ENCODE measurements at places on chromosomes 7 and 10.

DNA sequence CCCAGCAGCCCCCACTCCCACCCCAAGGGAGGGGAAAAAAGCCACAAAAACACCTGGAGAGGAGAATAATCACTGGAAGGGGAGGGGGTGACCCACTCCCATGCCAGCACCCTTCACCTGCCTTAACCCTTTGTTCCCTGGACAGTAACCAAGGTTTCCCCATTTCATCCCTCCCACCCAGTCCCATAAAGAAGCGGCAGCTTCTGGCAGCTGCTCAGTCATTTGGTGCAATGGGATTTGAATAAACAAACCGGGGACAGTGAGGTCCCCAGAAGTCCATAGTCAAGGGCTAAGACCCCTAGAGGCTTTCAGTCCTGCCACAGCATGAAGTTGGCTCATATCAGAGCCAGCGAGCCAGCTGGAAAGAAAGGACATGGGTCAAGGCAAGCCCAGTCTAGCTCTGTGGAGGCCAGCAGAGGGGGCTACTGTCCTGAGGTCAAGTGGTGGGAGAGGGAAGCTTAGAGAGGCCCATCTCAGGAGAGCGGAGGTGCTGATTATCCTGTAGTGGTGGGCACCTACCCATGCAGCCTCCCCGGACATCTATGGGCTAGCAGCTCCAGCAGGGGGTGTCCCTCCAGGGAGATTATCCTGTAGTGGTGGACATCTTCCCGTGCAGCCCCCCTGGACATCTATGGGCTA lies 58.9 kb upstream of the LBX1 start:
- no peak for DNase-seq

- no peak for DNase-seq
Observed at GRCh38 chr7:130299866-130300265, 6.9 kb downstream of the CPA4 start.

- no peak for DNase-seq
Observed at GRCh38 chr7:74006451-74007241, 21.3 kb upstream of the ELN start.

DNA sequence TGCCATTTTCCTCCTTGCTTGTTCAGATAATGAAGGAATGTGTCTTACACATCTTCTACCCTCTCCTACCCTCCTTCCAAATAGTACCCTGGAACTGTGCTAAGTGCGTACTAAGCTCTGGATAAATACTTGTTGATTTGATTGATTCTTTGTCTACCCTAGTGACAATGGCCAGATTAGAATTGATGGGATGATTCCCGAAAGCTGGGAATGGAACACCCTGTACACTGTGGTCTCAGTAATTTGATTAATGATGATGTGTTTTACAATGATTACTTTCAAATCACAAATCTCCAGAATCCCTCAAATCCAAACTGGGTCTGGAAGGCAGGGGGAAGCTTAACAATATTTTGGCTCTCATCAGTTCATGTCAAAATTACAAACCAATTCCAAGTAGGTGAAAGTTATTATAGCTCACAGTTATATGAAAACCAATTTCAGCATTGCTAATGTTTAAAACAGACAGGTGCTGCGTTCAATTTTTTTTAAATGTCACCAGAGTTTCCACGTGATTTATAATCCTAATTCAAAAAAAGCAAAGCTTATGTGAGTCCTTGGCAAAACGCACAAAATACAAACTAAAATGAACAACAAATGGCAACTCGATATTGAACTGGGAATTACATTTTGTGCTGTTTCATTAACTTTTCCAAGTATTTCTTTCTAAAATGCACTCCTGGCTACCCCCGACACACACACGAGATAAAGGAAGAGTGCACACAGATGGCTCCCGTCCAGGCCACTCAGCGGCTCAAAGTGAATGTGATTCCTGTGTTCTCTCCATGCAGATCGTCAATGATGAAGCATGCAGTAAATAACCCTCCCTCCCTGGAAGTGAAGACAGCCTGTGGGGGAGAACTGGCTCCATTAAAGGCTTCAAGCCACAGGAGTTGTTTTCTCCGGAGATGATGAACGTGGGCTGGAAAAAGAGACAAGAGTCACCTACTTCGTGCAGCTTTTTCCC lies 21.7 kb upstream of the ADRB1 start:
- peak; percentile 78 for DNase-seq

- DNase-seq, result no peak
Observed at GRCh38 chr7:1137517-1138167, 22.4 kb downstream of the ZFAND2A start.

DNA sequence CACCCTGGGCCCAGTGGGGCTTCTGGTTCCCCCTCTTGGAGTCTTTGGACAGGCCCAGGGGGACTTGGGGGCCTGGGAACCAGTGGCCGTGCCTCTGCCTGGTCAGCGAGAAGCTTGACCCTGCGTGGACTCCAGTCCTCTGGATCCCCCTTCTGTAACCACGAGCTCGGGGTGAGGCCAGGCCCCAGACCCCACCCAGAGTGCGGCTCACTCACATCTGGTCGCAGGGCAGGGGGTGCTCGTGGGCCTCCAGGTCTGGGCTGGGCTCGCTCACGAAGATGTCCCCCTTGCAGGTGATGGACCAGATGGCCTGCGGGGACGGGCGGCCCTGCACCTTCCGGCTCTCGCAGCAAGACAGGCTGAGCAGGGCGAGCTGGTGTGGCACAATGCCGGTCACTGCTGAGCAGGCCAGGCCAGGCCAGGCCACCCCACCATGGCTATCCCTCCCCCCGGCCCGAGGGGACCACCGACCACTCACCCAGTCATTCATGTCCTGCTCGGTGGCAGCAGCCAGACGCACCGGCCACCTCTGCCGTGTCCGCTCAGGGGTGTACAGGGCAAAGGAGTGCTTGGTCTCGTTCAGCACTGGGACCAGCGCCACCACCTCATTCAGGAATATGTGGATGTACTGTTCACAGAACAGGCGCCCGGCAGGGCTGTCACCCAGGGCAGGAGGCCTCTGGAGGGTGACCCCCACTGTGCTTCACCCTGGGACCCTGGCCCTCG lies 19.7 kb downstream of the BHLHA15 start:
- DNase-seq, result no peak

DNA sequence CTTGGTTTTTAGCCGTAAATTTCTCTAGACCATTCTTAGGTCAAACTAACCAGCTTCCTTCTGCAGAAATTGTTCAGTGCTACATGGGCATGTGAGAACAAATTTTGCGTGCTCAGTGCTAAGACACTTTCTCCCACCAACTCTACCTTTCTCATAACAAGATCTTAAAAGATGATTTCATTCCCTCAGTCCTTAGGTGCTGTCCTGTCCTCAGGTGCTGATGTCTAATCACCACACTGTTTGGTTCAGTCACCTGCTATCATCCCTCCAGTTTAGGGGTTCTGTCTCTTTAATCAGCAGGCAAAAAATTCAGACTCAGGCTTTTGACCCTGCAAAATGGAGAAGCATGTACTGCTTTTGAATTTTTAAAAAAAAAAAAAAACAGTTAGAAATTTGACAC lies 227.5 kb upstream of the YAE1 start:
- DNase-seq, result no peak

- DNase-seq, result no peak
Observed at GRCh38 chr7:7982904-7983303, 14.3 kb downstream of the GLCCI1 start.

- no peak for DNase-seq
Observed at GRCh38 chr7:156397249-156397648, 243.3 kb upstream of the RNF32 start.

DNA sequence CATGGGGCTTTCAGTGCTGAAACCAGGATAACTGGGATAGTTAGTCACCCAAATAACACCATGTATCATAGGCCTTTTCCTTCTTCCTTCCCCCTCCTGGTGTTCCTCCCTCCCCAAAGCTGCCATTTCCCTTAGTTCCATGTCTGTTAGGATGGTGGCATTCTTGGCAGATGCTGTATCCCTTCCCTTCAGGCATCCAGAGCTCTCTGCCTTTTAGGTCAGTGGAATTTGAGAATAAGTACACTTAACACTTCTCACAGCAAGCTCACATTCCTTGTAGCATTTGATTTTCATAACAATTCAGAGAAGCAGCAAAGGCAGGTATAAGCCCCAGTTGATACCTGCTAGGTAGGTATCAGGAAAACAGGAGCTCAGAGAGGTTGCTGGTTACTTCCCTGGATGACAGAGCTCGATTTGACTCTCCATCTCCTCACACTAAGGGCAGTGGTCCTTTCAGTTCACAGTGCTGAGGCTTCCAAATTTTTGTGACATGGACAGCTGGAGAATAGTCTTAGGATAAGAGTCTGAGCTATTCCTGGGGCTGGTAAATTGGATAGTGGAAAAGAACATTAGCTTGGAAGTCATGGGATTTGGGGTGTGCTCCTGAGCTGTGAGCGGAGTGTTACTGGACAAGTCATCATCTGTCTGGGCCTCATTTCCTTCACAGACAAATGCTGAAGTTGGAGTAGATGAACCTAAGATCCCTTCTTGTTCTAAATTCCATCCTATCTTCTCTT lies 108.7 kb upstream of the RHOBTB1 start:
- DNase-seq, result no peak
